ENCODE measurements at places on chromosomes 5 and 9.

GRCh38 chr5:33631786-33632185, 191.0 kb downstream of the TARS1 start:
- no peak for DNase-seq

DNA sequence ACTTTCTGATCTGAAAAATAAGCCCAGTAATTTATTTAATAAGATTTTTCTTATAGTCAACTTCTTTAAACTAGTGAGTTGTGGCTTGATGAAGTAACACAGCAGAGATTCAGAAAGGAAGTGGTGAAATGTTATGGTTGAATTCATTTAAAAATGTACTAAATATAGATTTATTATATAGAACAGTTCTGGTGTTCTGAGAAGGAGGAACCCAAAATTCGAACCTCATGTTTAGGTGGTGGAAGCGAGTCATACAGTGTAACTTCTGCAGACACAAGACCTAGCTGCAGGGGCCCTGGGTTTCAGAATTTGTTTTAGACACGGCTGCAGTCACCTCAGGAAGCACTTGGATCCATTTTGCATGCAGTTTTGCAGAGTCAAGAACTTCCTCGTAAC, 188.2 kb downstream of the TRIO start:
- no peak for DNase-seq

DNA sequence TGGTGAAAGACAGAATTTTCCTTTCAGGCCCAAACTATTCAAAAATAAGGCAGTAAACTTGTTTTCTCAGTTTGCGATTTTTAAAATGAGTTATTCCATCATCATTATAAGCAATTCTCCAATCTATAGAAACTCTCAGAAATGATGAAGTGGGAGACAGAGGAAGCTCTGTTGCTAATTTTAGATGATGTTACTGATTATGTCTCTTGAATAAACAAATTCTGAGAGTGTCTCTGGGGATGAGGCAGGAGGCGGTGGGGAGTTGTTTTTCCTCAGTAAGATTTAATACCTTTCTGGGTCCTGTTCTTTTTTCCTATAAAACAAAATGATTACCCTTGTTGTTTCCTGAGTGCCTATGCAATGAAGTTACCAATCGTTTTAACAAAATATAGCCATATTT, 43.9 kb upstream of the TEX48 start:
- DNase-seq, result no peak

DNA sequence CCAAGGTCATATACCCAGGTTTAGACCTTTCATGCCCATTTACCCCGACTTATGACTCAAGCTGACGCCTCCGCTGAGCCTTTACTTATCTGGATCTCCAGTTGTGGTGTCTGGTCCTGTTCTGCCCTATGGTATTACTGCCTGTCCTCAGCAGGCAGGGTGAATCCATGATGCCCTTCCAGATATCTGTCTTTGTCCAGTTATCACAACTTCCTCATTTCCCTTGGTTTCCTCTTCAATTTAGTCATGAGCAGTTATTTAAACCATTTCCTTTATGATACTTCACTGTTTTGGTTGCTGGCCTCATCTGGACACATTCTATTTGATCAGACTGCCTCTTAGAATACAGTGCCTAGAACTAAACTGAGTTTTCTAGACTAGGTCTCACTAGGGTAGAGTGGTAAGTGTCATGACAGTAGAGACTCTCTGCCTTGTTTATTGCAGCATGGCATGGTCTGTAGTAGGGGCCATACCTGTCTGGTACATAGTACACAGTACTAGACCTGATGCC, 93.3 kb downstream of the MELK start:
- no peak for DNase-seq

GRCh38 chr5:673161-673830, 19.9 kb downstream of the TPPP start:
- no peak for DNase-seq

DNA sequence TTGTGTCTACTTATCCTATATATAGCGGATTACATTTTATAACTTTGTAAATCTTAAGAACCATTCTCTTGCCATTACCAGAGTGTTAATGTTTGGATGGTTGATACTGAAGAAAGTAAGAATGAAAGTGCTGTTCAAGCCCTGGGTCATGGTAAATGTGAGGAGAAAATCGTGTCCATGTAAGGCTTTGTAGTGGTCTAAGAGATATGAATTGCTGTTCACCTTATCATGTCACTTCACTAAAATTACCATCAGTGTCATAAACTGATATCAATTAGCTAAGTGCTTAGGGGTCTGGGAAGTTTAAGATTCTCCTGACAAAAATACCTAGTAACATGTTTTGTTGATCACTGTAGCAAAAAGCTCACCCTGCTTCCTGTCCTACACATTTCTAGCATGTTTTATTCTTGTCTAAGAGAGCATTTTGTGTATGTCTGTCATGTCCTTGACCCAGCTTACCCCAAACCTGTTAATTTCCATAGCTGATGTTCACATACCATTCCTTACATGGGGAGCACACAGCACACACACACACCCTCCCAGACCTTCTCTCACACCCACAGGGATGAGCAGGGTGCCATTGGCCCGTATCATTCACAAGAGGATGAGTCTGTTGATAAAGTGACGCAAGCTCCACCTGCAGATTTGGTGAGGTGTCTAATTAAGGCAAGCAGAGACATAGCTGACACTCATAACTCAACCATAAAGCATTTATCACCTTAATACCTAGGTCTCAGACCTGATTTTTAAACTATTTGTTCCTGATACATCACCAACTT, 125.1 kb upstream of the PAM start:
- no peak for DNase-seq

DNA sequence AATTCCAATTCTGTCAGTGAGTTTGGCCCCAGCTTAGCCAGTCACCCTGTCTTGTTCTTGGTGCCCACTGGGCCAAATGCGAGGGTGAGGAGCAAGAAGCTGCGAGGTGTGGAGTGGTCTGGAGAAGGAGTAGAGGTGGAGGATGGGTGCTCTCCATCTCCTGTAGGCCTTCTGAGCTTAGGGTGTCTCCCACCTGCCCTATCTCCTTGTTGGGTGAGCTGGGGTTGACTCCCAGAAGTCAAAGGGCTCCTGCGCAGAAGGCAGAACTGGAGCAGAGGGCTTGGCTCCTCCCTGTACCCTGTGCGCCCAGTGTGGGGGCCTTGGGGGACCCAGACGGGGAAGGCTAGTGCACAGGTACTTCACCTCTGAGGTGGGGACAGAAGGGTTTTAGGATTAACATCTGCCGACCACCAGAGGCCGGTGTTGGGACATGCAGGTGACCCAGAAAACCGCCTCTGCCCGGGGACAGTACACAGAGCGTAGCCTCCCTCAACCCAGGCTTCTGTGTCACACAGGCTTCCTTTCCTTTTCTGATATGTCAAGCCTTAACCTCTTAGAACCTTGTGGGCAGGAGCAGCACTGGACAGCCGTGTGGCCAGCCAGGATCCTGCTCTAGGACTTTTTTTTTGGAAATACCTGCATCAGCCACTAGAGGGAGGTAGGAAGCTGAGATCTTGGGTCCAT, 16.9 kb downstream of the IL5 start:
- peak; percentile 69 for DNase-seq

Data from left renal cortex interstitium (tissue), 4 donors.